ENCODE measurements at places on chromosomes 6 and 20. TPM values are rescaled to one million over a fixed set of nuclear protein-coding genes. Genes with fewer than 3 reads are reported as not detected.

The RPS6KA2 gene
- 122 TPM for total RNA-seq

The PRKN gene
- total RNA-seq: 1.8 TPM

The SYCP2 gene
- total RNA-seq: 0.47 TPM

The OPRM1 gene
- total RNA-seq: not detected
